Fibroblast of skin of left quadriceps (primary cell): ENCODE measurements at places on chromosomes 7 and 10.

- DNase-seq = no peak
These were observed 4.4 kb downstream of the MEOX2 start for GRCh38 chr7:15682111-15682510.

DNA sequence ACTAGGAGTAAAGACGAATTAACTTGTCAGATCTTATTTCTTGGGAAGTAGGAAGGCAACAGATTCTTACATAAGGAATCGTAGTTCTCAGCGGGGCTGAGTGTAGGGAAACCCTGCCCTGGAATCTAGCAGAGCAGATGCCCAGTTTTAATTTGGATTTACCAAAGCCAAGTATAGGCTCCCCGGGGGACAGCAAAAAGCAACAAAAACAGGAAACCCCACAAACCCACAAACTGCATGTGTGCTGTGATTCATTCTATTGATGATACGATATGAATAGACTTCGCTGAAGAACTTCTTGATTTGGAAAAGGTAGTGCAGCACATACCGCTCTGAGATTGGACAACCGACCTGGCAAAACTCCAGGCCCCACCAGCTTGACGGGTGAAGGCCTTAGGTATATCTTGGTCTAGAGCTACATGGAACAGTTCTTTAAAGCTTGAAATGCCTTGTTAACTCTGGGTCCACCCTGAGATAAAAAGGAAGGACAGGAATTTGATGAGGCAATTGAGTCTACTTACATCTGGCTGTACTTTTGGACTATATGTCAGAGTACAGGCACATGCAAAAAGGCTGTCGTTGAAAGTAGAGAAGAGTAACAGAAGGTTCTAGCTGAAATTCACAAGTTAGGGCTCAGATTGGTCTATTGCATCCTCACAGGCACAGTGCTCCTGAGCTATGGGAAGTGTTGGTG, 49.1 kb downstream of the STRA8 start:
- DNase-seq = no peak

DNA sequence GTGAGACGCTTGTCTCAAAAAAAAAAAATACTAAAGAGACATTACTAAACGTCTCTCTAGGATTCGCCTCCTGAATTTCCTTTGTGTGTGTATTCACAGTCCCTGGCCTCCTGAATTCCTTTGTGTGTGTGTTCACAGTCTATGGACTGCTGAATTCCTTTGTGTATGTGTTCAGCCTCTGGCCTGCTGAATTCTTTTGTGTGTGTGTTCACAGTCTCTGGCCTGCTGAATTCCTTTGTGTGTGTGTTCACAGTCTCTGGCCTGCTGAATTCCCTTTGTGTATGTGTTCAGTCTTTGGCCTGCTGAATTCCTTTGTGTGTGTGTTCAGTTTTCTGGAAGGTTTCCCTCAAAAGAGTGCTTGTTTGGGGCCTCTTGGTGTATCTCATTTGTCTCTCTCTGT, 8.2 kb downstream of the BMS1 start:
- no peak for DNase-seq

DNA sequence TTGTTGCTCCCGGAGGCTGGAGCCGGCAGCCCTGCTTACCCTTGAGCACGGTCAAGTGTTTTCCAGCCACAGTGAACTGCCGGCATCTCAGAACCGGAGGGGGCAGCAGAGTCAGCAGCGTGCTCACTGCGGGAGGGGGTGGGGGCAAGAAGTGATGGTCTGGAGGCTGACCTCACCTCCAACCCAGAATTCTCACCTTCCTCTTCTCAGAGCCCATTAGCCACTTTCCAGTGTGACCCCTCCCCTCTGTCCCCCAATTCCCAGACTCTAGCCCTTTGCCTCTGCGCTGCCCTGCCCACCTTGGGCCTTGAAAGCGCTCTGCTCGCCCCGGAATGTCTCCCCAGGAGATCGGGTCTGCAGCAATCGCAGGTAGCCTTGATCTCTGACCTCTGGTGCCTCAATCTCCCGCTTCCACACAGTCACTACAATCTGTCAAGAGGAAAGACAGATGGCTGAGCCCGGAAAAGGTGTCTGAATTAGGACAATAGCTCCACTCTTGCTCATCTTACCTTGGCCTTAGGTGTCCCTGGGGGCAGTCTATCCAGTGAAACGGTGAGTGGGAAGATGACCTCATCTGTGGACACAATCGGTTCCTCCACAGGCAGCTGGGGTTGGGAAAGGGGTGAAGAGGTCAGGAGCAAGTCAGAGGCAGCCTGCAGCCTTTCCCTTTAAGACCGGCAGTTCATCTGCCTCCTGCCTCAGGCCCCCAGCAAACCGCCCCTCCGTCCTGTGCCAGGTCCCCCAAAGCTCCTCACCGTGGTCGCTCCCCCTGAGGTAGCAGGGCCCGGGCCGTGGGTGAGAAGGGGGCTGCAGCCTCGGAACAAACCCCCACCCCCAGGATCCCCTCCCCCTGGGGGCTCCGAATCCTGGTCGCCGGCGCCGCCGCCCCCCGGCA, 942 bp downstream of the TRAPPC14 start:
- no peak for DNase-seq

DNA sequence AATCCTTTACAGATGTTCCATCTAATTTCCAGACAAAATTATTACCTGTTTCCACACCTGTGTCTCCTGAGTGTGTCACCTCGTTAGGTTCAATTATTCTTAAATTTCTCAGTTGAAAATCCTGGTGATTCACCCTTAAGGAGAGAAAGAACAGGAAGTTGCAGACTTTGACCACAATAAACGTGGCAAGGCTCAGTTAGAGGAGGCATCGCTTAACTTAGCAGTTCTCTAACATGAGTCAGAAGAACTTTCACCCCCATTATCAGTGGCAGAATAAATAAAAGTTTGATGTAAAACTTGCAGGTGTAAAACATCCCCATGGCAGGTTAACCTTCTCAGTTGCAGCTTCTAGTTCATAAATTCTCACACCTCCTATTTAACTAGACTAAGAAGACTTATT, 8.3 kb downstream of the XPNPEP1 start:
- DNase-seq = peak; percentile 39

- no peak for DNase-seq
These were observed 1.7 kb downstream of the SORBS1 start for GRCh38 chr10:95559471-95559870.

- no peak for DNase-seq
These were observed 25.8 kb upstream of the PLPP4 start for GRCh38 chr10:120431251-120431651.

GRCh38 chr10:43012578-43012977, 64.3 kb upstream of the RET start:
- no peak for DNase-seq

- DNase-seq = no peak
These were observed 319.9 kb upstream of the COBL start for GRCh38 chr7:51636503-51636902.

- DNase-seq = peak; percentile 27
These were observed 119.9 kb downstream of the TFEC start for GRCh38 chr7:115910541-115911164.

DNA sequence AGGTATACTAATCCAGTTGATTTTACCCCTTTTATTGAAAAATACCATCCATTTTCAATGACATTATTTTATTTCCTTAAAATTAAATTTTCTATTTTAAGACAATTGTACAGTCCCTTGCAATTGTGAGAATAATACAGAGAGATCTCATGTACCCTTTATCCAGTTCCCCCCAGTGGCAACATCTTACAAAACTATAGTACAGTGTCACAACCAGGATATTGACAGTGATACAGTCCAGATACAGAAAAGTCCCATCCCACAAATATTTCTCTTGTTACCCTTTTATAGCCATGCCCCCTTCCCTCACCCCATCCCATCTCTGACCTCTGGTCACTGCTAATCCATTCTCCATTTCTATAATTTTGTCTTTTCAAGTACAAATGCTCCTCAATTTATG, 18.5 kb downstream of the ELFN1 start:
- DNase-seq = no peak

GRCh38 chr7:84677117-84677732, 482.6 kb upstream of the SEMA3A start:
- DNase-seq = no peak

GRCh38 chr7:21044913-21045568, 258.4 kb upstream of the SP8 start:
- no peak for DNase-seq

DNA sequence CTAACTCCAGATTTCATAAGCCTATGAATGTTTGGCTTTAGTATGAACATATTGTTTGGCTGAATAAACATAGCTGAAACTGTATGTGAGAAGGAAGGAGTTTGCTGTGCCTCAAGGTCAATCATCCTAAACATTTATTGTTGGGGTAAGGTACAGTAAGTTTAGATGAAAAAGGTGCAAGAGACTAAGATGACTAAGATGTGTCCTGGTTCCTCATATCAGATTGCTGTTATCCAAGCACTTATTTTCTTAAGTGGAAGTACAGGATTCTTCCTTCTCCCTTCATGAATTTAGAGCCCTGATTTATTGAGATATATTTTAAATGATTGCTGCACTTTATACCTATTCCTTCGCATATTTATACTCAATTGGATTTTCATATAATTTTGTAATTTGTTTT, 12.2 kb downstream of the MDFIC start:
- DNase-seq = no peak

- DNase-seq = no peak
These were observed 122.5 kb downstream of the IDE start for GRCh38 chr10:92451431-92451830.

DNA sequence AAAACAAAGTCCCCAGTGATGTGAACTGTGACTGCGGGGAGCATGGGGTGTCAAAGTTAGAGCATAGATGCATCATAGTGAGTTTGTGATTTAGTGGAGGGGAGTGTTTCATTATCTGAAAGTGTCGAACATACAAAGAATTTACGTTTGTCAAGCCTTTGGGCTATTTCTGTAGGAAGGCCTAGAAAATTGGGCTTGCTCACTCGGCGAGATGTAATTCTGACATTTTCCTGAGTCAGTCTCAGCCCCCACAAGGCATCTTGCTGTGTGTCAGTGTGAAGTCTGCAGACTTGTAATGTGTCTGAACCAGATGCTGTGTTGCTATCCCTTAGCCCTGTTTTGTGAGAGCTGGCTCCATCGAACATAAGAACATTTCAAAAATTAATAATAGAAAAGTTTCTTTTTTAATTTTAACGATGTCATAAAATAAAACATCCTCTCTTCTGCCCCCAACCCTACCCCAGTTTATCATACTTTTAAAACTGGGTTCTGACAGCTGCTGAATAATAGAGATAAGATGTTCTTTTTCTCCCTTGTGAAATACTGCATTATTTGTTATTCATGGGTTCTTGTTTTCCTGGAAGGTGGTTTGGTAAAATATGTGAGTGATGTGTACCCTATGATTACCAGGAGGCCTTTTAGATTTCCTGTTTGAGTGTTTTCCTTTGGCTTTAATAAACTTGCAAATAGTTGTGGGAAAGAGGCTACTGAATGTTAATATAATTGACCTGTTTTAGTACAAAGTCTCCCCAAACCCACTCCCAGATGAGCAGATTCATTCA, 207.4 kb downstream of the GPR158 start:
- DNase-seq = no peak

DNA sequence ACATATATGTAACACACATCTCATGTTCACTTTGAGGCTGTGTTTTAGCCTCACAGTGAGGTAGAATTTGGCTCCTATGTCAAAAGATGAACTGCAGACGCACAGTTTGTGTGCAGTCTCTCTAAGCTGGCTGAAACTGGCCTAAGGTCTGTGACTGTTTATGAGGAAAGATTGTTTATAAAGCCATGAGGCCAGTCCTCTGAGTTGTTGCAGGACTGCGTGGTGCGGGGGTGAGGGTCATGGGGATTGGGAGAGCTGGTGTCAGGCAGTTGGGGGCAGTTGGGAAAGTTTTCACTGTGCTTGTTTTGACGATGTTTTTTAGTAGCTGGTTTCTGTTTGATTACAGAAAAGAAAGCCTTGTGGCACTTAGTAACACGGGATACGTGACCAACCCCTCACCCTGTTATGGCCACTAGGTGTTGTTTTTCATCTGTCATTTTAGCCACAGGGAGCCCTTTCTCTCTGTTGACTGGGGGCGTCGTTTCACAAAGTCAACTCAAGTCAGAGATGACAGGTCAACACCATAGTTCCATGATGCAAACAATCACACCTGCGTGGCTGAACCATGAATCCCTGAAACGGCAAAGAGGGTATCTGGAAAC, 310.9 kb downstream of the CCDC3 start:
- no peak for DNase-seq

- no peak for DNase-seq
These were observed 9.0 kb upstream of the ATP6V0E2 start for GRCh38 chr7:149864751-149865150.

- DNase-seq = peak; percentile 50
These were observed 266.6 kb downstream of the POLR1F start for GRCh38 chr7:19442016-19442785.

DNA sequence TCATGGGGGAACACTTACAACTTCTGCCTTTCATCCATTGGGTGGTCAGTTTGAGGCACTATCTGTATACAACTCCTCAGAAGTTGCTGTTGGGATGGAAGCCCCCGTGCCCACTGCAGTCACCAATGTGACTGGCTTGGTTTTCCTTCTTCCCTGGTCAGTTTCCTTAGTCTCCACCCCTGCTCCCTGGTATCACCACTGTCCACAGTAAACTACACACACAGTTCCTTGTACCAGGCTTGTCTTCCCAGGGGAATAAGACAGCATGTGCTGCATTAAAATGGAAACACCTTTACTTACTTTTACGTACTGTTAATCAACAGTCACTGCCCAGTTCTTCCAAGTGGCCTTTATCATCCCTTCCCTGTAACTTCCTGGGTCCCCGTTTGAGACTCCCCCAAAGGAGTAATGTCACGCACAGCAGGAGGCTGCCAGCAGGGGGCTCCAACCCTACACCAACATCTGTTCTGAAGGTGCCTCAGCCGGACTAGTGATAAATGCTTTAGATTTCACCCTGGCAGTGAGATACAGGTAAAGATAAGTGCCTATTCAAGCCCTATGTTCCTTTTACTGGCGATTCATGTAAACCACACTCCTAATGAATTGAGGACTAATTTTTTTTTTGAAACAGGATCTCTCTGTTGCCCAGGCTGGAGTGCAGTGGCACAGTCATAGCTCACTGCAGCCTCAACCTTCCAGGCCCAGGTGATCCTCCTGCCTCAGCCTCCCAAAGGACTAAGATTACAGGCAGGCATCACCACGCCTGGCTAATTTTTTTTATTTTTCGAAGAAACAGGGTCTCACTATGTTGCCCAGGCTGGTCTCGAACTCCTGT, 45.3 kb upstream of the PIK3AP1 start:
- no peak for DNase-seq

DNA sequence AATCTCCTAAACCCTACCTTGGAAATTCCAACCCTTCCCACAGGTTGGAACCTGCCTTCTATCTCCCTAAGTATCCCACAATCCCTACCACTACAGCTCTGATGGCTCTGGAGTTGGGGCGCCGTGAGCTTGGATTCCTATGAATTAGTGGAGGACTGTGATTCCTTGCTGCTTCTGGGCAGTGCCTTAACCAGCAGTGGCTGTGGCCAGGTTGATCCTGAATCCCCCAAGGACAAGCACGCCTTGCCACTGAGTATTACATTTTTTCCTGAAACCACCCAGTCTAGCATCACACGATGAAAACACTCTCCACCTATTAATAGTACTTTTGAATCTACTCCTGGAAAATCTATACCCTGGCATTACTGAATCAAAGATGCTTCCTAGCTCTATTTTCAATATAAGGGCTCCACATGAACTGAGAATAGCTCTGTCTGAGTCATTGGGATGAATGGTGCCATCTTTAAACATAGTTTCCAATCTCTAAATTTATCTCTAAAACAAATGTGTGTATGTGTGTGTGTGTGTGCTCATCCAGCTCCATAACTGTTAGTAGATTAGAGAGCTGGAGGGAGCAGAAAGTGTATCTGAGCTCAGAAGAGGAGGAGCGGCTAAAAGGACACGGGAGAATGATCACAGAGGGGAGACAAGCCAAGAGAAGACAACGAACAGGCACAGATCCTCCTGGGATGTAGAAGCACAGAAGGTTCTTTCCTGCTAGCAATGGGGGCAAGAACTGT, 11.9 kb upstream of the INPP5F start:
- no peak for DNase-seq
